Coronary artery (tissue), 2 donors: ENCODE measurements at places on chromosomes 2 and 18.

DNA sequence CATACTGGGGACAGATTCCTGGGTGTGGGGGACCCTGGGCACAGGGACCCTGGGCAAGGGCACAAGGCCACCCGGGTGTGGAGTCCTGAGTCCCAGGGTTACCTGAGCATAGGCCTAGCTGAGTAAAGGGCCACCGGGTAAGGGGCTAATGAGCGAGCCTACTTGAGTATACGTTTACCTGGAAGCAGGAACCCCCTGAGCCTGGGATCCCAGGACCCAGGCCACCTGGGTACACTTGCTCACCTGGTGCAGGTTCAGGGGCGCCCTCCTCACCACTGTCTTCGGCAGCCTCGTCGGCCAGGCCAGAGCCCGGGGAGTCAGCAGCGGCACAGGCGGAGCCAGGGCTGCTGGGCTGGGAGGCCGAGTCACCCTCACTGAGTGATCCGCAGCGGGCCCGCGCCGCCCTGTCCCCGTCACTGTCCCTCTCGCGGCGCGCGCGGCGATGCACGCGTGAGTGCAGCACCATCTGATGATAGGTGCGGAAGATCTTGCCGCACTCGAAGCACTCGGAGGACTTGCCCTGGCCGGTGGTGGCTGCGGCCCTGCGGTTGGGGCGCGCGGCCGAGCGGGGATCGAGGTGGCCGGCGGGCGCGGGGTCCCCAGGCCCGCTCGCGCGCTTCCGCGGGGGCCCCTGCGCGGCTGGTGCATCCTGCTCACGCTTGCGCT is 53.9 kb downstream of the ZNF516 start:
- DNase-seq = no peak

DNA sequence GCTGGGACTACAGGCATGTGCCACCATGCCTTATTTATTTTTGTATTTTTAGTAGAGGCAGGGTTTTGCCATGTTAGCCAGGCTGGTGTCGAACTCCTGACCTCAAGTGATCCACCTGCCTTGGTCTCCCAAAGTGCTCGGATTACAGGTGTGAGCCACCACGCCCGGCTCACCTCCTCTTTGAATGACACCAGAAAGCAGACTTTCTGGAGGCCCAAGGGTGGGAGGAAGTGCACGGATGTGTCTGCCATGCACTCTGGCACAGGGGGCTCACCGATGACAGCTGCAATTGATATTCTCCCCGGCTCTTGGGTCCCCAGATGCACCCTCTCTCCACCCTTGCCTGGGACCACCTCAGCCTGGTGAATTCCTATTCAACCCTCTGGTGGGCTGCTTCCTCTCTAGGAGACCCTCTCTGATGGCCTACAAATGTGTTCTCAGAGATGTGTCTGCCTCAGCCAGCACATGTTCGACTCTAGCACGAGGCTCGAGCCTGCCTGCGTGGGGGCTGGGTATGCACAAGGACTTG is 87.3 kb downstream of the SEPTIN10 start:
- DNase-seq = peak; percentile 38

DNA sequence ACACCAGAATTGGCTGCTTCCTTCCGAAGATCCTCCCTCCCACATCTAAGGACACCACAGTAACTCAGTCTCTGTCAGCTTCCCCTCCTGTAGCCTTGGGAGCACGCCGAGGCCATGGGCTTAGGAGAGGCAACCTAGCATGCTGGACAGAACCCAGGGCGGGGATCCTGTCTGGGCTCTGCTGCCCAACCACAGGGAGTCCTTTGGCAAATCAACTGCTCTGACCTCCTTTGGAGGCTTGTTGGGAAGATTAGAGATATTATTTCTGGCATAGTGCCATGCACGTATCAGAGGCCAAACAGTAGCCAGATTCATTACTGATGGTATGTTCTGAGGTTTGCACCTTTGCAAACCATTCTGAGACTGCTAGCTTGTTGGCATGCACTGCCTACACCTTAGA is 262.7 kb upstream of the EPAS1 start:
- DNase-seq = no peak

- peak; percentile 52 for DNase-seq
Measured at GRCh38 chr2:127188797-127189196, 31.3 kb downstream of the CYP27C1 start.

DNA sequence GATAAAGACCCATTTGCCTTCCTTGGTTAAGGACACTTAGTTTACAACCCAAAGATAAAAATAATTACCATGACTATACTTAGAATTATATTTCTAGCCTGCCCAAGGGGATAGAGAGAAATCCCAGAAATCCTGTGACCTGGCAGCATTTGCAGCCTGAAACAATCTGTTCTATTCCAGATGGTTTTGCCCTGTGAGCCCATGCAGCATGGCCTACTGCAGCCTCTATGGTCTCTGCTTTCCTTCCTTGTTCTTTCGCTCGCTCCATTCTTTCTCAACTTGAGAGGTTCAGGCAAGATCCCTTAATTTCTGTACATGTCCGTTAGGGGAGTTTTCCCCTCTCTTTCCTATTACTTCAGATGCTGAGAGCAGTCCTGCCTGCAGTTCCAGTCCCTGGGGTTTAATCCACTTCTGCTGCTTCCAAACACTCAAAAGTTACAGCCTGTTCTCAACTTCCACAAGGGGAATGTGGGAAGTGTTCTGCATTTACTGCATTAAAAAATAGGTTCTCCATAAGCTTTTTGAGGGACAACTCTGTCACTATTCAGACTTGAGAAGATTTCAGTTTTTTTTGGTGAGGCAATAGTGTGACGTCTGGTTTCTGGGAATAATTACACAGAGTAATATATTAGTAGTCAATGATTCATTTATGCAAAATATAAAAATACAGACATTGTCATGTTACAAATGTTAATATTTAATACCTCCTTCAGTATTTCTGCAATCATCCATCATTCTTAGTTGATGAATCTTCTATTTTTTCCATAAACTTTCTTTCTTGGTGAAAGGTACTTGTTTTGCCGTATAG is 80.3 kb downstream of the CDCA7 start:
- DNase-seq = no peak
